NCI-H226 (cell line): ENCODE measurements at places on chromosomes 6 and 20.

- DNase-seq: no peak
Observed at GRCh38 chr20:59299945-59300332, 472 bp upstream of the EDN3 start.

- no peak for DNase-seq
Observed at GRCh38 chr6:106715922-106716321, 86.5 kb downstream of the QRSL1 start.

DNA sequence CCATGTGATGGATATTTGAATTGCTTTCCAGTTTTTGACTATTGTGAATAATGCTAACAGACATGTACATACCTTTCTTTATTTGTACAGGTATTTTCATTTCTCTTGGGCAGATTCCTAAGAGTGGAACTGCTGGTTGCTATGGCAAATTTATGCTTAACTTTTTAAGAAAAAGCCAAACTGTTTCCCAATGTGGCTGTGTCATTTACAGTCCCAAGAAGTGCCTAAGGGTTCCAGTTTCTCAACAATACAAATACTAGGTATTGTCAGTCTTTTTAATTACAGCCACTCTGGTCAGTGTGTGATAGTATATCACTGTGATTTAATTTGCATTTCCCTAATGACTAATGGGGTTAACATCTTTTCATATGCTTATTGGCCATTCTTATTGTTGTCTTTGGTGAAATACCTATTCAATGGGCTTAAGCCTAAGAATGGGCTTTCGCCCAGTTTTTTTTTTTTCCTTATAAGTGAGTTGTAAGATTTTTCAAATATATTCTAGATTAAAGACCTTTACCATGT lies 10.3 kb downstream of the REPS1 start:
- no peak for DNase-seq

DNA sequence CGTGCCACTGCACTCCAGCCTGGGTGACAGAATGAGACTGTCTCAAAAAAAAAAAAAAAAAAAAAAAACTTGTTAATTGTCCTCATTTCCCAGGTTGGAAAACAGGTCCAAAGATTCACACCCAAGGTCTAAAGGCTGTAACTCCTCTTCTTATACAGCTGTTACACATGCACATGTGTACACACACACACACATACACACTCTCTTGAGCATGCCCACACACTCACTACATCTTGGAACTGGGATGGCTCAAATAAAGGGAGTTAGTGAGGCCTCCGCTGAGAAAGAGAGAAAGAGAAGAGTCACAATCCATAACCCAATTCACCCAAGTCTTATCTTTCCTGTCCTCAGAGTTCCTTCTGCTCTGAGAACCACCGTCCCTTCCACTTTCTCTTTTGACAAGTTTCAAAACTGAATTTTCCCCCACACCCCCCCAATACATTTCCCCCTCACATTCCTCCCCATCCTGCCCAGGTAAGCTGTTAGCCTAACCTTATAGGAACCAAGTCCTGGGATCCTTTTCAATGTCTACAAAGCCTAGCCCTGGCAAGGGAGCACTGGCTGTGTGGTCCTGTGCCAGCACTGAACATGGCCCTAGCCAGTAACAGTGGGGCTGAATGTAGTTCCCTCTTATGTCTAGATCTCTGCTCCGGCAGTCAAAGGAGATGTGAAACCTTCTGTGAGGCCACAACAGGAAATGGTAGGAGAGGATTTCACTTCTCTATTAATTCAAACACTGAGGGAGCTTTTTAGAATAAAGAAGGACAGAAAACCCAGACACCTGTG lies 3.2 kb upstream of the HLA-DMB start:
- no peak for DNase-seq

GRCh38 chr6:106525107-106525881 lies 104.0 kb downstream of the RTN4IP1 start:
- DNase-seq: no peak

- DNase-seq: no peak
Observed at GRCh38 chr20:6611911-6612605, 155.4 kb upstream of the BMP2 start.
